Type B pancreatic cell (in vitro differentiated cells): ENCODE measurements at places on chromosomes 4 and X. TPM values are rescaled to one million over a fixed set of nuclear protein-coding genes. Genes with fewer than 3 reads are reported as not detected.

DNA sequence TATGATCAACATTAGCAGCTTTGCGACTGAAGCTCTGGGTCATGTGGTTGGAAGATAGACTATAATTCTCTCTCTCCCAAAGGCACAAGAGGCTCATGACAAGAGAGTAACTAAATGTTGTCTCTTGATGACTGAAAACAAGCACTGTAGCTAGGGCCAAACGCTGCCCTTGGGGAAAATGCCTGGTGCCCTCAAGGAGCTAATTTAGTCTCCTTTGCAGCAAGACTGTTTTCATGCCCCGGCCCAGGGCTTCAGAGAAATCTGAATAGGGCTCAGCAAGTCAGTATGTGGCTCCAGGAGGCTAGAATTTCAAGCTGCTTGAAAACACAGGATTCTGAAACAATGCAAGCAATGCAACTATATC, 411.9 kb downstream of the GPAT3 start:
- DNase-seq: no peak

DNA sequence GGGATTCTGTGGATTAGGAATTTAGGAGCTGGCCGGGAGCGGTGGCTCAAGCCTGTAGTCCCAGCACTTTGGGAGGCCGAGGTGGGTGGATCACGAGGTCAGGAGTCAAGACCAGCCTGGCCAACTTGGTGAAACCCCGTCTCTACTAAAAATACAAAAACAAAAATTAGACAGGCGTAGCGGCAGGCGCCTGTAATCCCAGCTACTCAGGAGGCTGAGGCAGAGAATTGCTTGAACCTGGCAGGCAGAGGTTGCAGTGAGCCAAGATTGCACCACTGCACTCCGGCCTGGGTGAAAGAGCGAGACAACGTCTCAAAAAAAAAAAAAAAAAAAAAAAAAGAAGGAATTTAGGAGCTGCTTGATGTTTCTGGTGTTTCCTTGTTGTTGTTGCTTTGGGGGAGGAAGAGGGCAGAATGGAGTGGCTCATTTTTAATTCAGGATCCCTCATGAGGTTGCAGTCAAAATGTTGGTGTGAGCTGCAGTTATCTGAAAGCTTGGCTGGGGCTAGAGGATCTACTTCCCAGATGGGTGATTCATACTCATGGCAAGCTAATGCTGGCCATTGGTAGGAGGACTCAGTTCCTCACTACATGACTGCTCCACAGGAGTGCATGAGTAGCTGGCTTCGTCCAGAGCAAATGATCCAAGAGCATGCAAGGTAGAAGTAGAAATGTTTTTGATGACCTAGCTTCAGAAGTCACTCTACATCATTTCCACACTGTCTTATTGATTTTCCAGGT, 26.5 kb upstream of the JADE1 start:
- DNase-seq: no peak

GRCh38 chrX:129932821-129933321, 26.9 kb downstream of the UTP14A start:
- peak; percentile 73 for DNase-seq

DNA sequence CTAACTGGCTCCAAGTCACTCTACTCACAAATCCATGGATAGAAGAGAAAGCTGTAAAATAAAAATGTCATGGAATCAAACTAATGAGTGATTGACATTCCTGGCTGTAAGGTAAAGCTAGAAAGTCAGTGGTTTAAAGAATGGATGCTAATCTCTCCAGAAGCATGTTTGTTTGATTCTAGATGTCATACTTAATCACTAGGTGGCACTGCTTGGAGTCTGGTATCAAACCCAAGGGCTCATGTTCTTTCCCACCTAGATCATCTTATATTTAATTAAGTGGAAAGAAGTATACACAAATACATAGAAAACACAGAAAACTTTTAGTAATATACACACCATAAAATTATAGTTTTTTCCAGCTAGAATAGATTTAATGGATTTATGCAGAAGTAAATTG, 2666.6 kb downstream of the PCDH7 start:
- no peak for DNase-seq

DNA sequence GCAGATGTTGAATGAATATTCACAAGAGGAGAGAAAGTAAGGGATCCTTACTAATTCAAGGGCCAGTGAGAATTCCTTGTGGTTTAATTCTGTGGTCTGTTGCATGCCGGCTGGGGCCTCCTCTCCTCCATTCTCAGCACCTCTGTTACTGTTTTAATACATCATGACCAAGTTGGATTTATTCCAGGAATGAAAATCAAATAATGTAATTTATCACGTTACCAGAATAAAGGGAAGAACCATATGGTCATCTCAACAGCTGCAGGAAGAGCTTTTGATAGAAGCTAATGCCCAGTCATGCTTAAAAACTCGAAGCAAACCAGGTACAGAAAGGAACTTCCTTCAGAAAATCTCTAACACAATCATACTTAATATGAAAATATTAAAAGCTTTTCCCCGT, 54.1 kb downstream of the GRK4 start:
- DNase-seq: no peak

DNA sequence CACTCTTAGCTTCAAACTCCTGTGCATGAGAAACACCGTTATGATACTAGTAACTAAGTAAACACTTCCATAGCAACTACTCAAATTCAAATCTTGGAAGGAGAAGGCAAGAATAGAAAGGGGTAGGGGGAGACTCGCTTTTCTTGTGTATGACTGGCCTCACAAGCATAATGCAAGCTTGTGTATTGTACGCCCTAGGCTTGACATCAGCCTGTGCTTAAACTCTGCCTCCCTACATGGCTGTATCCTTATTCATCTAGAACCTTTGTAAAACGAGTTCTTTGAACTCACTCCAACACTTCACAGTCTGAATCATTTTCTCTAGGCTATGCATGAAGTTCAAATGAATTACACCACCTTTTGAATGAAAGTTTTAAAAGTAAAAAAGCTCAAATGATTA, 1071.2 kb upstream of the ADGRL3 start:
- DNase-seq: no peak

- DNase-seq: no peak
Observed at GRCh38 chr4:6239968-6240367, 29.7 kb upstream of the WFS1 start.

DNA sequence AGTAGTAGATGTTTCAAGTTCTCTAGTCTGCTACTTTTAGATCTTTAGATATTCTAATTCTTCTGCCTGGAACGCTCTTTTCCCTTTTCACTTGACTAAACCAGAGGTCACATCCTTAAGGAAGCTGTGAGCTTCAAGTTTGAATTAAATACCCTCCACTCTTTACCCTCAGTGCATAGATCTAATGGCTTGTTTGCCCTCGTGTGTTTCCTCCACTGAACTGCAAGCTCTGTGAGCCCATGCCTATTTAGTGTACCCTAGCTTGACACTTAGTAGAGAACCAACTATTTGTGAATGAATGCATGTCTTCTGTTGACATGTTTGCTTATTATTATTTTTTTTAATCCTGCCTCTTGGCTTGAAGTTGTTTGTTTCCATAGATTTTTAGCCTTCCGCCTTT, 138.3 kb downstream of the PDE5A start:
- DNase-seq: no peak

ANKRD50 gene
- 18.6 and 31.4 TPM in 2 replicates for total RNA-seq

QRFPR gene
- total RNA-seq: 0.29 and 1.4 TPM in 2 replicates
